Nucleus accumbens (tissue), 56 donors: ENCODE measurements at places on chromosomes 16 and 17.

DNA sequence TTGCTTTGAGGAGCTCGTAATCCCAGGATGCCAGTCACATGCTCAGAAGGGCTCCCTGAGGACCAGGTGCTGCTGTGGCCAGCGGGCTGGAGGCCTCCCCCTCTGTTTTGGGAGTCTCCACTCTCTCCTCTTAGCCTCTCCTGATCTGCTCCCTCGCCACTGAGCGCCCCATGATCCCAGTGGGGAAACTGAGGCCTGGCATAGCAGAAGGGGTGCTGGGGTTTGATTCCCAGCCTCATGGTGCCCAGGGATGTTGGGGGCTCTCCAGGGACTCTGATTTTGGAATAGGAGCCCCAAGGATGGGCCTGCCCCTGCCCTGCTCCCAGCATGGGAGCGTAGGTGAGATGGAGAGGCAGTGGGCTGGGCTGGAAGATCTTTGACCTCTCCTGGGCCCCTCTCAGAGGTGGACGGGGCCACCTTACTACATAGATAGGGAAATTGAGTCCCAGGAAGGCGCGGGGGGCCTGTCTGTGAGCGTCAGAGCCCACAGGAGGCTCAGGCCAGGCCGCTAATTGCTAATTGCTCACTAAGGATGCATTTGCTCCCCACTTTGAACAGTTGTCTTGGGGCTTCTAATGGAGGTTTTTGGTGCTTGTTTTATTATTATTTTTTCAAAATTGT is 525 bp upstream of the ADCY7 start:
- DNase-seq, result no peak

DNA sequence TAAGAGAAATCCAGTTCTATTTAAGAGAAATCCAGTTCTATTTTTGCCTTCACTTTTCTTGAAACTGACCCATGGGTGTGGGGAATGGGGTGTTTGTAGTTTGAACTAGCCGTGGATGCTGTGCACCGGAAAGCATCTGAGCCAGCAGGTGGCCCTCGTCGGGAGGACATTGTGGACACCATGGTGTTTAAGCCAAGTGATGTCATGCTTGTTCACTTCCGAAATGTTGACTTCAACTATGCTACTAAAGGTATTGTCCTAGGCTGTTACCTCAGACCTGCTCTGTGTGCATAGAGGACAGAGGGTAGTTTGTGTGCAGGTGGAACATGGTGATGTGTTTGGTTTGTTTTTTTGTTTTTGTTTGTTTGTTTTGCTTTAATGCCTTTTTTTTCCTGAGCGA is 3.3 kb downstream of the ATXN2L start:
- no peak for DNase-seq

DNA sequence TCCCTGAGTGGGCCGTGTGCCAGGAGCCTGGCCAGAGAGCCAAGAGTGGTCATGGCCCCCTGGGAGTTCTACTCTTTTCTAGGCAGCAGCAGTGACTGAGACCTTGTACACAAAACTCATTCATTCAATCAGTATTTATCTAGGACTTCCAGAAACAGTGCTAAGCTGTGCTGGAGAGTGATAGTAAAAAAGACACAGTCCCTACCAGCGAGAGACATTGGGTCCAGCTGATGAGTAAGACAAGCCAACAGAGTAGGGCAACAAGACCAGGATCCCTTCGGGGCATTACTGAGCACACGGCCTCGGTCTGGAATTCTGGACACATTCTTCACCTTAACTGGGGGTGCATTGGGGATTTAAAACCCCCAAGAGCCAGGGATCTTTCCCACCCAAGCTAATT is 20.2 kb downstream of the CBX4 start:
- DNase-seq, result no peak

DNA sequence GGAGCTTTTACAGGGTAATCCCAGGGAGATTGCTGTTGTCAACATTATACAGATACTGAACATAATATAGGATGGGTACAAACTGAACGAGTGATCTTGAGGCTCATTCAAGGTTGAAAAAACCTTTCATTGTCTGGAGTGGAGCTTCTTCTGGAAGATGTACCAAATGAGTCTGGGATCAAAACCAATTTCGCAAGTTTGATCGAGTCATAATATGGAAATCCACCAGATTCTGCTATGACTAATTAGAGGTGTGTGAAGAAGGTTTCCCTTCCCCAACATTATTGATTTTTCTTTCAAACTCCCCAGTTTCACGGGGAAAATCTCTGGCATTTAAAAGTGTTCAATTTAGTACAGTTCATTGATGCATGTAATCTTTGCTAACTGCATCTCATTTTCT is 324.1 kb downstream of the ZFHX3 start:
- no peak for DNase-seq
